ENCODE measurements at places on chromosomes 12 and 14.
A peak's percentile ranks its signal among the peaks of the same experiment; 100 is the strongest.

DNA sequence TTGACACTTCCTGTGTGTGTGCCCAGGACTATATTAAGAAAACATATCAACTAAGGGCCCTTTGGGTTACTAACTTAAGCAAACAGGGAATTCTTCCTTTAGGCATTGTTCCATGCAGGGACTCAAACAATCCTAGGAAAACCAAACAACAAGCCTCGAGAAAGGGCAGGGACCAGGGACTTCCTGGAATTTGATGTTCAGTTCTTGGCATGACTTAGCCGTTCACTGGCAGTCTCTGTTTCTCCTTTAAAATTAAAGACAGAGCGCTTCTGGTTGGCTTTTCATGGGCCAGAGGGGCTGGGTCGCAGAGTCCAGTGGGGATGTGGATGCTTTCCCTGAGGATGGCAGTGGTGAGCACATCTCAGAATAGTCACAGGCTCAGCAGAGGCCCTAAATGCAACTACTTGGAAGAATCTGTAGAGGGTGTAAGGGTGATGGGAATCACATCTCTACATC is 35.2 kb downstream of the RNFT2 start:
- no peak for DNase-seq

DNA sequence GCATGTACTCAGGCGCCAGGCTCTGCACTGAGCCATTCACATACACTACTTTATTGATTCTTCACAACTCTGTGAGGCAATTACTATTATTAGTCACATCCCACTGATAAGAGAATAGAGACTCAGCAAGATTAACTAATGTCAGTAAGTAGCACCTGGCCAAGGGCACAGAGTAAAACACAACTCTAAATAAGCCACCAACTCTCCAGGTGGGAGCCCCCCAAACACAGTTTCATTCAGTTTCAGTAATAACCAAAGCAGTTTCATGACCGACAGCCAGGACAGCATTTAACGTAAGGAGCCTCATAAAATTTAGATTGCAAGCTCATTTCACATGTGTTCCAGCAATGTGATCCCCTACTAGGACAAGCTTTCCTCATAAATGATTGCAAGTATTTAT is 323.1 kb upstream of the CCDC196 start:
- no peak for DNase-seq

DNA sequence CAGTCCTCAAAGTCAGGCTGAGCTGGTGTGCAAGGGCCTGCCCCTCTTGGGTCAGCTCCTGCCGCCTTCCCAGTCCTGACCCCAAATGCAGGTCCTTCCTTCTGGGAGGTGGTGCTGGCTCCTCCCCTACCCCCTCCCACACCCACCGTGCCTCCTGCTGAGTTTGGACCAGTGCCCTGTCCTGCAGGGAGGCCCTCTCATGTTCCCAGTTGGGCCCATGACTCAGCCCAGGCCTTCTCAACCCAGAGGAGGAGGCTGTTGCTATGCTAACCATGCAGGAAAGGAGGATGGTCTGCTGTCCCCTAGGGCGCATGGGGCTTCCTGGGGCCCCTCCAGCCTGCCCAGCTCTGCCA is 4.4 kb downstream of the ZBTB42 start:
- DNase-seq: no peak

GRCh38 chr12:101923045-101923718 is 45.8 kb downstream of the DRAM1 start:
- DNase-seq: no peak

- DNase-seq: no peak
Observed at GRCh38 chr12:10618338-10618987, 5.1 kb upstream of the MAGOHB start.

DNA sequence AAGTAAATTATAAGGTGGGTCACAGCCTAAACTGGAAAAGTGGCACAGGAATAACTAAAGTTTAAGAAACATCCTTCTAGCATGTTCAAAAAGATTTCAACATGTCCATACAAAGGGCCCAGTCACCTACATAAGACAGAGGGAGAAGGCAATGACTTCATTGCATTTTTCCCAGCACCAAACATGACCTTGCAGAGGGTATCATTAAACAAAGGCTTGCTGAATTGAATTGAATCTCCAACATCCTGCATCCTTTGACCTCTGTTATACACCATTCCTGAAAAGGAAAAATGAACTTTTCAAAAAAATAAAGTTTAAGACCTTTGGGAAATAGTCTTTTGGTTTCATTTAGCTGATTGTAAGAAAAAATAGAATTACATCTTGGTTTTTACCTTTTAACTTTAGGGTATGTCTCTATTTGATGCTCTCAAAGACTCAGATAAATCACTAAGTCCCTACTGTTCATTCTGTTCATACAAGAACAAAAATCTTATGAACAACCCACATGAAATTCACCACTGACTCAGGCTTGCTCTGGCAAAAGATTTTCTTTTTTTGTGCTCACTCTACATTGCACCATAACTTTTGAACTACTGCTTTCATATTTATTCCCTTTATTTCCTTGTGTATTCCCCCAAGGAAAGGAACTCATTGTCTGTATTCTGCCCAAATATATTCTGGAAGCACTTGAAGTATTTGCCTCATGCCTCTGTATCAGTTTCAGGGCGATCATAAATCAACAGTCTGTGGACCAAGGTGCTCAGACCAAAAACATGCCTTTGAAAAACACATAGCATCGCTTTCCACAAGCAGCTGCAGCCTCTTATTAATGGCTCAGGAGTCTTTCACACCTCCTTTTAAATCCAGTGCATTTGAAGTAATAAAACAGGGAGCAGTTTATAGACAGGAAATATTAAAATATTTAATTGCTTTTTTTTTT is 121.7 kb downstream of the DUSP6 start:
- DNase-seq: no peak

DNA sequence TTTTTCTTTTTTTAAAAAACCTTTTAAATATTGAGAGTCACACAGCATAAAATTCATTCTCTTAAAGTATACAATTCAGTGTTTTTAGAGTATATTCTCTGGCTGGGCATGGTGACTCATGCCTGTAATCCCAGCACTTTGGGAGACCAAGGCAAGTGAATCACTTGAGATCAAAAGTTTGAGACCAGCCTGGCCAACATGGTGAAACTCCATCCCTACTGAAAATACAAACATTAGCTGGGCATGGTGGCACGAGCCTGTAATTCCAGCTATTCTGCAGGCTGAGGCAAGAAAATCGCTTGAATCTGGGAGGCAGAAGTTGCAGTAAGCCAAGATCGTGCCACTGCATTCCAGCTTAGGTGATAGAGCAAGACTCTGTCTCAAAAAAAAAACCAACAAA is 68.4 kb upstream of the BCAT1 start:
- no peak for DNase-seq

GRCh38 chr14:72577521-72577920 is 316.4 kb downstream of the DPF3 start:
- DNase-seq: no peak

DNA sequence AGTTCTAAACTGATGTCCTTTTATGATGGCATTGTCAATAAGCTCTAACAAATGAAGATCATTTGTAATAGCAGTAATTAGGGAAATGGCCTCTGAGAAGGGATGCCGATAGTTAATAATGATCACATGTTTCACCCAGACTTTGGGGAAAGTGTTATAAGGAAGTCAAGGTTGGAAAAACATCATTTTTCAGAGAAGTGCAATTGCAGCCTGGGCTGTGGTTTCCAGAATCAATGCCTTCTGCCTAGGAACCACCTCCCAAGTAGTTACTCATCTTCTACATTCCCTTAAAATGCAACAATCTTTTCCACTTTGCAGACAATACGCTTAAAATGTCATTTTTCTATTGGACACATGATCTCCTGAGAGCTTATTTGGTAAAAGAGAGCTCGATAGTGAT is 879 bp downstream of the EDDM3A start:
- no peak for DNase-seq

DNA sequence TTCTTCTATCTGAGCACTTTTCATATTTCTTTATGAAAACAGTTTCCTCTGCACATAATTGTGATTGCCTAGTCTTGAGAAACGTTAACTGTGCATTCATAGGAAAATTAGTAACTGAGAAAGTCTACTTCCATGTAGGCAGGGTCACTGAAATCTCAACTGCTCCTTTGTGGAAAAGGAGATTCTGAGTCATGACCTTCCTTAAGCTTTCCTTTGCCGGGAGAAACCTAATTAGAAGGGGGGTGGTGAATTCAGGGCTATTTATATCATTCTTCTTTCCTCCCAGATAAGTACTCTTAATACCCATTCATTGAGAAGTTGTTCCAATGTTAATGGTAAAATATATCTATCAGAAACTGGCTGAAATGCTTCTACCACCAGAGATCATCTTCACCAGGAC is 751.0 kb upstream of the TMEM132C start:
- DNase-seq: no peak

DNA sequence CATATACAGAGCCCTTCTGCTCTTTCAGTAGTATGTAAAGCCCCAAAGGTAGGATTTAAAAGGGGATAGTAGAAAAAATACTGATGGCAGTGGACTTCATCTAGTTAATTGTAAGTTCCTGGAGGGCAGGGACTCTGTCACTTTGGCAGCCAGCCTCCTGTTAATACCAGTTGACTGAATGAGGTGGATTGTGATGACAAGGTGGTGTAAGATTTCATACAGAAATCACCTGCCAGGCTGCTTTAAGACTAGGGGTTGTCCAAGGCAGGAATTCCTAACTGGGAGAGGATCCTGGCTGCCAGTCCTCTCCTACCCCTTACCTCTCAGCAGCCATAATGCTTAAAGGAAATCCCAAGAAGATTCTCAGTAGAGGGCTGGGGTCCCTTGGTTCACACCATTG is 7.3 kb downstream of the DYRK2 start:
- DNase-seq: no peak

GRCh38 chr12:61037792-61038191 is 1222.4 kb upstream of the USP15 start:
- no peak for DNase-seq

DNA sequence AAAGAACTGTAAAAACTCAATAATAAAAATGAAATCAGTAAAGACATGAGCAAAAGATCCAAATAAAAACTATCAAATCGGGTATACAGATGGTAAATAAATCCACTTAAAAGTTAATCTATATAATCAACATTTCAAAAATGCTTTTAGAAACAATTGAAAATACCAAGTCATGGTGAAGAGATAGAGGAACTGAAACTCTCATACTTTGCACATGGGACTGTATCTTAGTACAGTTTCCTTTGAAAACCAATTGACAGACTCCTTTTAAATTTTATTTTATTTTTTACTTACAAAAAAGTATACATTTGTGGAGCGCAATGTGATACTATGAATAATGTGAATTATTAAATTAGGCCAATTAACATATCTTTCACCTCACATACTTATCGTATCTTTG is 98.6 kb upstream of the FAR2 start:
- DNase-seq: no peak

DNA sequence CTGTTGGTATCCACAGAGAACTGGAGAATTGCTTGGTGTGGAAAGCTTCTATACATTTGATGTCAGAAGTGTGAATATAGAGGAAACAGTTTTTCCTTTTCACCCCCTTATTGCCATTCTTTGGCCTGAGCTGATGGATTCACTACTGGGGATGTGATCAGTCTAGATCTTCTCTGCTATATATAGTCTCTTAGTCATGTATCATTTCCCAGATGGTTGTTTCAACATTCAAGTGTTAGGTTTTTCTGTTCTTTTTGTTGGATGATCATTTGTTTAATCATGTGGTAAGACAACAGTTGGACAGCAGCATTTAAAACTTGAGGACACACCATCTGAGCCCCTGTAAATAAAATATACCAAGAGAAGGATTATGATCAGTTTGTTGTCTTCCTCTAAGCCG is 29.6 kb downstream of the TMX1 start:
- DNase-seq: no peak

DNA sequence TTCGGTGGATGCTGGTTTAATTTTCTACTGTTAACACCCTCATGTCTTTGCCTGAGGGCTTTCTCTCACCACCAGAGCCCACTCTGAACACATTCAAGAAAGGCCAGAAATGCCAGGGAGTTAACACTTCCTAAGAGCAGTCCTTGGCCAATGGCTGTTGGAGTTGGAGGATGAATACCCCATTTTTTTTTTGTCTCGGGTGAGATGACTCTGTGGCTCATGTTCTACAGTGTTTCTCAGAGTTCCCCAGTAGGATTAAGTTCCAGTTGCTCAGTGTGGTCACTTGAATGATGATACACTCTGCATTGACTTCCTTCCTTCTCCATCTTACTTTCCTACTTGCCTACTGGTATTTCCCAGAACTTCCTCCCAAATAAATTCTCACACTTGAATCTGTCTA is 65.8 kb downstream of the FOS start:
- no peak for DNase-seq

GRCh38 chr12:51262758-51263177 is 7.4 kb downstream of the SMAGP start:
- no peak for DNase-seq

- no peak for DNase-seq
Observed at GRCh38 chr14:69045857-69046475, 66.9 kb upstream of the ACTN1 start.

GRCh38 chr14:75609606-75610475 is 31.4 kb downstream of the FLVCR2 start:
- peak; percentile 33 for DNase-seq
